Right ventricle myocardium superior (tissue), 1 donor: ENCODE measurements at places on chromosomes 4 and X.

GRCh38 chr4:2302387-2303119, 40.6 kb upstream of the MXD4 start:
- DNase-seq = no peak

- DNase-seq = no peak
These were observed 1021.2 kb downstream of the PCDH7 start for GRCh38 chr4:31741326-31741725.

DNA sequence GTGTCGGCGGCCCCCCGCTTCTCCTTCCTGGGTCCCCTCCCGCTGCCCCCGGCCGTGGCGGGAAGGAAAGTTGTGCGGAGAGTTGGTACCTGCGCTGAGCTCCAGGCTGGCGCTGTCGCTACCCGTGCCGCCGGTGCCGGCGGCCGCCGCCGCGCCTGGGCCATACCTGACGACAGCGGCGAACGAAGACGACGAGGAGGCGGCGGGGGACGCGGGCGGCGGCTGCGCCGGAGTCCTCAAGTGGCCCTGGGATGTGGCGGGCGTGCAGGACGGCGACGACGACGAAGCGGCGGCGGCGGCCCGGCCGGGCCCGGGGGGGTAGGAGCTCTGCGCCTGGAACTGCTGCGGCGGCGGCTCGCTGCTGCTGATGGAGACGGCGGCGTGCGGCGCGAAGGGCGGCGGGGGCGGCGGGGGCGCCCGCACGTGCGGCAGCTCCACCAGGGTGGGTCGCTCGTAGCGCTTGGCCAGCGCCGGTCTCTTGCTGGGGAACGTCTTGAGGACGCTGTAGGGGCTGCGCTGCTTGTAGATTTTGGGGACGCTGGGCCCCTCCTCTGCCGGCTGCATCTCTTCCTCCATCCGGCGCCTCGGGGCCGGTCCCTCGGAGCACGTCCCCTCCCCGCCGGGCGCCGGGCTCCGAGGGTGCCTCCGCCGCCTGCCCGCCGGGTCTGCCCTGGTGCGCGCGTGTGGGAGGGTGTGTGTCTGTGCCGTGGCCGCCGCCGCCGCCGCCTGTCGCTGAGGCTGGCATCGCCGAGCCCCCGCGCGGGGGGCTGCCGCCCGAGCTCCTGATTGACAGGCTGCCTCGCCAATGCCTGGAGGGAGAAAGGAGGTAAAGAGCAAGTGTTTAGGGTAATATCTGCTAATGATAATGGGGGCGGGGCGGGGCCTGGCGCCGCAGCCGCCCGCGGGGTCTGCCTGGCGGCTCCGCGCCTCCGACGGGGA, 618 bp downstream of the BEND4 start:
- no peak for DNase-seq

DNA sequence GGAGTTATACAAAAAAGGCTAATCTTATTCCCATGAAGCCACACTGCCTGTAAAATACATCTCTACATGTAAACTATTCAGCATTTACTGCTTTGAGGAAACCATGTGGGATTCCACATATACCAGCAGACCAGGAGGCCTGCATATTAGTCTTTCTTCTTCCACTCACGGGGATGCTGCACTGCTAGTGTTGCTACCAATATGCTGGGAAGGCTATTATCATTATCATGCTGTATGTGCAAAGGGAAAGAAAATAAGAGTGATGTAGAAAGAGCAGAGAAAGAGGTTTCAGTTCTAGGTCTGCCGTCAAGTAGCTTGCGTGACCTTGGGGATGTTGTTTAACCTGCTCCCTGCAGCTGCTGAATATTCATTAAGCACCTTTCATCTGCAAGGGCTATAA, 61.0 kb downstream of the MGST2 start:
- DNase-seq = no peak

GRCh38 chrX:66633541-66633940, 5.3 kb downstream of the EDA2R start:
- no peak for DNase-seq
